Thoracic aorta (tissue), 2 donors: ENCODE measurements at places on chromosomes 5 and 9. TPM values are rescaled to one million over a fixed set of nuclear protein-coding genes. Genes with fewer than 3 reads are reported as not detected.

- H3K27ac ChIP-seq, result no peak overlapping the region
- H3K4me3 ChIP-seq, result no peak overlapping the region
These were observed 29.8 kb upstream of the MIER3 start for GRCh38 chr5:56981548-56982315.

- no peak for DNase-seq
- H3K4me3 ChIP-seq, result no peak overlapping the region
- H3K36me3 ChIP-seq, result no peaks in the 10 kb centered on the region
- H3K27me3 ChIP-seq, result no peaks in the 10 kb centered on the region
These were observed 524.8 kb downstream of the CSNK1G3 start for GRCh38 chr5:124036786-124037185.

DNA sequence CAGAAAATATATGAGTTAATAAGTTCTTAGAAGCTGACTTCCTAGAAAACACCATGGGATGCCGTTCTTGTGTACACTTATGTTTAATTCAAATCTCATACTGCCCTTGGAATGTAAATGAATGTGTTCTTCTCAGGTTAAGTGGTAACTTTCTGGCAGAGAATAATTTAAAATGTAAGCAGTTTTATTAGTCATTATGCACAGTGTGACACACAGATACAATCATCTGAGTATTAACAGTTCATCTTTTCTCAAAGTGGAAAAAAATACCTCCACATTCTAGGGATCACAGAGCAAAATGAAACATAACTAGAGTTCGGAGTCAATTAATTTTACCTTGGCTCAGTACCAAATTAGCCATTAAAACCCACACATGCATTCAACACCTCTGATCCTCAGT lies 508.1 kb downstream of the CDH9 start:
- no peaks in the 10 kb centered on the region for H3K27me3 ChIP-seq
- no peak overlapping the region for H3K27ac ChIP-seq
- H3K4me1 ChIP-seq, result no peaks in the 10 kb centered on the region
- no peak for DNase-seq
- no peak overlapping the region for H3K4me3 ChIP-seq
- no peaks in the 10 kb centered on the region for H3K36me3 ChIP-seq

- H3K27ac ChIP-seq, result peak overlapping the region; percentile 74
- no peaks in the 10 kb centered on the region for H3K36me3 ChIP-seq
- H3K4me1 ChIP-seq, result peaks cover 13% of the 10 kb centered on the region
- peak overlapping the region; percentile 90 for H3K4me3 ChIP-seq
- H3K27me3 ChIP-seq, result no peaks in the 10 kb centered on the region
- no peak for DNase-seq
These were observed 1.1 kb downstream of the PLPP6 start for GRCh38 chr9:4662989-4663792.

Gene LRRC14B
- total RNA-seq, result not detected

Gene KCNMB1
- 30.1 TPM for total RNA-seq
